ENCODE measurements at places on chromosomes 4 and X. TPM values are rescaled to one million over a fixed set of nuclear protein-coding genes. Genes with fewer than 3 reads are reported as not detected.

PLK4 gene
- total RNA-seq = 35.2 TPM

ADAMTS3 gene
- total RNA-seq = 3.2 TPM

TNIP2 gene
- 36.2 TPM for total RNA-seq

KCTD8 gene
- total RNA-seq = 3.7 TPM

CFAP47 gene
- not detected for total RNA-seq

Data from H1 (cell line).